ENCODE measurements at places on chromosomes 5 and 9. TPM values are rescaled to one million over a fixed set of nuclear protein-coding genes. Genes with fewer than 3 reads are reported as not detected.

Gene GNG10
- 64.4 TPM for total RNA-seq

Gene SPINK13
- total RNA-seq: not detected

Gene PTGS1
- 11.7 TPM for total RNA-seq

Gene PTPRD
- total RNA-seq: 169 TPM

Gene FOXD4L5
- total RNA-seq: 0.27 TPM

Gene ZDHHC11
- 38.7 TPM for total RNA-seq

Gene FCN2
- total RNA-seq: not detected

Gene TMEM252
- total RNA-seq: not detected

Gene FOXE1
- not detected for total RNA-seq

Gene CBY3
- total RNA-seq: not detected

Gene PPIC
- 40.3 TPM for total RNA-seq

Gene SLC25A2
- total RNA-seq: 4.0 TPM

Gene C8G
- total RNA-seq: not detected

Gene ANGPTL2
- total RNA-seq: 11.5 TPM

All from Peyer's patch (tissue), 4 donors.